ENCODE measurements at places on chromosomes 4 and X. TPM values are rescaled to one million over a fixed set of nuclear protein-coding genes. Genes with fewer than 3 reads are reported as not detected.

- no peak overlapping the region for H3K4me3 ChIP-seq
- H3K36me3 ChIP-seq = no peaks in the 10 kb centered on the region
- no peak overlapping the region for H3K27ac ChIP-seq
- no peak for DNase-seq
- peaks cover 35% of the 10 kb centered on the region for H3K4me1 ChIP-seq
Measured at GRCh38 chr4:81599742-81600380, 128.2 kb upstream of the RASGEF1B start.

GRCh38 chrX:66731398-66731797, 92.5 kb upstream of the EDA2R start:
- H3K36me3 ChIP-seq = no peaks in the 10 kb centered on the region
- H3K27me3 ChIP-seq = no peaks in the 10 kb centered on the region
- DNase-seq = no peak
- H3K4me3 ChIP-seq = no peak overlapping the region
- no peak overlapping the region for H3K27ac ChIP-seq
- peaks cover 2% of the 10 kb centered on the region for H3K4me1 ChIP-seq

DNA sequence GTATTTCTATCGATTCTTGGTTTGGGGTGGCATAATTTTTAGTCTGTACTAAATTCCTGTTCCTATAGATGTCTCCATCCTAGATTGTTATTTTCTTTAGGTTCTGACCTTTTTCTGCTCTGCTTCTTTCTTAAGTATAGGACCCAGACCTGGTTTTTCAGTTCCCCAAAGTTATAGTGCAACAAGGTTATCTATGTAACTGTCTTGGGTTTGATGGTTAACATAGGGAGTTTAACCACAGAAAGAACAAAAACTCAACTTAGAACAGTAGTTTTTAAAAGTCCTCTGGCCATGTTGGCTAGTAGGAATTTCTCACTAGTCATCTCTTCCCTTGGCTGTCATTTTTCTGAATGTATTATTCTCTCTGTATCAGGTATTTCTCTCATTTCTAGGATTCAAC, 38.8 kb upstream of the MAD2L1 start:
- H3K4me1 ChIP-seq = no peaks in the 10 kb centered on the region
- H3K4me3 ChIP-seq = no peak overlapping the region
- no peaks in the 10 kb centered on the region for H3K36me3 ChIP-seq
- no peak overlapping the region for H3K27ac ChIP-seq
- no peaks in the 10 kb centered on the region for H3K27me3 ChIP-seq
- no peak for DNase-seq

- H3K27me3 ChIP-seq = no peaks in the 10 kb centered on the region
- no peak for DNase-seq
- H3K4me1 ChIP-seq = peaks cover 1% of the 10 kb centered on the region
- H3K4me3 ChIP-seq = no peak overlapping the region
- no peak overlapping the region for H3K27ac ChIP-seq
- H3K36me3 ChIP-seq = peaks cover 21% of the 10 kb centered on the region
Measured at GRCh38 chr4:48138936-48139335, 4.9 kb upstream of the TXK start.

- peaks cover 7% of the 10 kb centered on the region for H3K4me1 ChIP-seq
- H3K36me3 ChIP-seq = peaks cover 1% of the 10 kb centered on the region
- no peak for DNase-seq
- H3K27ac ChIP-seq = peak overlapping the region; percentile 8
Measured at GRCh38 chr4:10716163-10716562, 31.6 kb upstream of the CLNK start.

GRCh38 chr4:23999714-24000469, 110.0 kb upstream of the PPARGC1A start:
- DNase-seq = no peak
- H3K4me1 ChIP-seq = peaks cover 29% of the 10 kb centered on the region
- H3K4me3 ChIP-seq = no peak overlapping the region
- no peak overlapping the region for H3K27ac ChIP-seq
- no peaks in the 10 kb centered on the region for H3K36me3 ChIP-seq

GRCh38 chr4:138890891-138891570, 124.5 kb upstream of the NOCT start:
- H3K27me3 ChIP-seq = no peaks in the 10 kb centered on the region
- H3K27ac ChIP-seq = peak overlapping the region; percentile 84
- peaks cover 2% of the 10 kb centered on the region for H3K36me3 ChIP-seq
- H3K4me1 ChIP-seq = peaks cover 33% of the 10 kb centered on the region
- DNase-seq = no peak
- H3K4me3 ChIP-seq = no peak overlapping the region

- peaks cover 18% of the 10 kb centered on the region for H3K4me1 ChIP-seq
- H3K27me3 ChIP-seq = peaks cover 71% of the 10 kb centered on the region
- H3K4me3 ChIP-seq = peak overlapping the region; percentile 71
- DNase-seq = peak; percentile 47
Measured at GRCh38 chr4:112704991-112705845, 68.3 kb downstream of the LARP7 start.

GRCh38 chr4:184238072-184238745, 20.5 kb upstream of the ENPP6 start:
- H3K4me1 ChIP-seq = no peaks in the 10 kb centered on the region
- H3K27ac ChIP-seq = no peak overlapping the region
- DNase-seq = no peak
- H3K27me3 ChIP-seq = no peaks in the 10 kb centered on the region

DNA sequence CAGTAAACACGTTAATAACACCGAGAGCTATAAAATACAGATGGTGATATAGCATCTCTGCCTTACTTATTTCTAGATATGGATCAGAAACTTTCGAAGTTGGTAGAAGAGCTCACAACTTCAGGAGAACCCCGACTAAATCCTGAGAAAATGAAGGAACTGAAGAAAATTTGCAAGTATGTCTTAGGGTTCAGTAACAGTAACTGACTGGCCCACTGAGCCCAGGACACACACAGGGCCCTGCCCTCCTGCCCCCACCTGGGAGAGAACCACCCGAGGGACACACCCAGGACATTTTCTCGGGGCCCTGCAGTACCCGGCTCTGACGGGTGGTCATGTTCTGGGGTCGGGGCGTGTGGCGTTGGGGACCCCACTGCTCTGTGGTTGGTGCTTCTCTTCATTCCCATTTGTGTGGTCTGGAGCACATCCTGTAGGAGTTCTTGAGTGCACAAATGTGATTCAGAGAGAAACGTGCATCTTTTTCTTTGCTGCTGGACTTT, 1.1 kb downstream of the UVSSA start:
- DNase-seq = no peak
- peak overlapping the region; percentile 83 for H3K4me3 ChIP-seq
- H3K4me1 ChIP-seq = peaks cover 30% of the 10 kb centered on the region
- H3K27ac ChIP-seq = peak overlapping the region; percentile 96

DNA sequence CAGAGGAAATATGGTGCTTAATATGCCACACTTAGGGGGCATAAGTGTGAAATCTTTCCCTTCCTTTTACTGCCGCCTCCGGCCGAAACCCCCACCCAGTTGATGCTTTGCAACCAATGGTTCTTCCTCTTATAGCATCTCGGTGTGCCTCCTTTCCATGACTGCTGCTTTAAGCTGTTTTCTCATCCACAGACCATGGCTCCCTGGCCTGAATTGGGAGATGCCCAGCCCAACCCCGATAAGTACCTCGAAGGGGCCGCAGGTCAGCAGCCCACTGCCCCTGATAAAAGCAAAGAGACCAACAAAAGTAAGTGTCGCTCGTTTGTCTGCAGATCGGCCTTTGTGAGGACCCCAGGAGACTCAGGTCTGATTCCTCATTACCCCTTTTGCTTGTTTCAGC, 6.7 kb downstream of the SLC34A2 start:
- H3K36me3 ChIP-seq = no peaks in the 10 kb centered on the region
- H3K27me3 ChIP-seq = peaks cover 12% of the 10 kb centered on the region
- DNase-seq = no peak
- no peak overlapping the region for H3K27ac ChIP-seq
- H3K4me1 ChIP-seq = peaks cover 3% of the 10 kb centered on the region

DNA sequence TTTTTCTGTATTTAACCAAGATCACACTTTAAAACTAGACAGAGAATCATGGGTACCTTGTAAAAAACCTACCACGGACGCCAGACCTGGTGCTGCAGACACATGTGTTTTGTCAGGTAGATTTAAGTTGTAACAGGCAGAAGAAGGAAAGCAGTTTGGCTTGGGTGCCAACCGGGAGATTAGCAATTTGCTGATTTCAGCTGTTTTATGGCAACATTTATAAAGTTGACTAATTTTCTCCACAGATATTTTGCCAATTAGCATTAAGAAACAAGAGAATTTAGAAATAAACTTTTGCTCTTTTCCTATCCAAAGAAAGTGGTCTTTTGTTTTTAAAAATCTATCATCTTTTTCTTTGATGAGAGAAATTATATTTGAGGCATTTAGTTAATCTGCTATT, 76.3 kb upstream of the STOX2 start:
- H3K36me3 ChIP-seq = peaks cover 4% of the 10 kb centered on the region
- no peak for DNase-seq
- no peaks in the 10 kb centered on the region for H3K27me3 ChIP-seq
- H3K27ac ChIP-seq = peak overlapping the region; percentile 72

DNA sequence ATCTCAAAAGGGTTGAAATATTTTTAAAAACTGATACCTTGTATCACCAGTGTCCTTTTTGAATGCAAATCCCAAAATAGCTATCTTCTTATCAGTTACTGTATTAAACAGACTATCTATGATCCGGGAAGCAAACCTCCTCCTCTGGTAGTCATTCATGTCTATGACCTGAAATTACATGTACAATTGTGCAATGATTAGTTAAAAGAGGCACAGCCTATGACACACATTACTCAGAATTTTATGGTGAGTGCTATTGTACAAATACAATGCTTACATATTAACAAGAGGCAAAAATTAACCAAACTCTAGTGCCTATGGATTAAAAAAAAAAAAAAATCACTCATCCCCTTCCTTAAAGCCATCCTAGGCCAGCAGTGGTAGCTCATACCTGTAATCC, 21.7 kb downstream of the UGDH start:
- peaks cover 56% of the 10 kb centered on the region for H3K36me3 ChIP-seq
- no peak overlapping the region for H3K4me3 ChIP-seq
- no peak overlapping the region for H3K27ac ChIP-seq
- no peaks in the 10 kb centered on the region for H3K27me3 ChIP-seq
- no peaks in the 10 kb centered on the region for H3K4me1 ChIP-seq

DNA sequence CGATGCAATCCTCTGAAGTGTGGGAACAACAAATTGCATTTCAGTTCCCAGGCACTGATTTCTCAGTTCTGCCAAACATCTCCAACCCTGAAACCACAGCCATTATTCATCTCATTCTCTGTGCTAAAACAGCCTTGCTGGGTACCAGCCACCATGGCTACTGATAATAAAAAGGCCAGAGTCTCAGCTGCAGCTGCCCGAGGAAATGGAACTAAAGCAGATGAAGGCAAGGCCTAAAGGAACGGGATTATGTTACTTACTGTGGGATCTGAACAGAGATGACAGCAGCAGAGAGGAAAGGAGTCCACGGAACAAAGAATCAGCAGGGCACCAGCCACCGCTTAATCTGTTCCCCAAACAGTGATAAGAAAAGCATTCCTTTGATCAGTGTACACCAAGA, 155.7 kb downstream of the PAPSS1 start:
- peak overlapping the region; percentile 43 for H3K27ac ChIP-seq
- H3K36me3 ChIP-seq = peaks cover 17% of the 10 kb centered on the region
- DNase-seq = no peak
- no peak overlapping the region for H3K4me3 ChIP-seq
- no peaks in the 10 kb centered on the region for H3K27me3 ChIP-seq

- H3K4me1 ChIP-seq = peaks cover 10% of the 10 kb centered on the region
- no peaks in the 10 kb centered on the region for H3K27me3 ChIP-seq
- no peaks in the 10 kb centered on the region for H3K36me3 ChIP-seq
Measured at GRCh38 chr4:139847602-139848001, 182.0 kb downstream of the MGST2 start.

- DNase-seq = no peak
- H3K4me1 ChIP-seq = peaks cover 15% of the 10 kb centered on the region
- H3K27ac ChIP-seq = no peak overlapping the region
- H3K36me3 ChIP-seq = no peaks in the 10 kb centered on the region
- H3K4me3 ChIP-seq = no peak overlapping the region
Measured at GRCh38 chr4:111404673-111405072, 740.6 kb upstream of the FAM241A start.

GRCh38 chr4:70182517-70183167, 12.9 kb upstream of the ODAM start:
- H3K4me1 ChIP-seq = peaks cover 46% of the 10 kb centered on the region
- peaks cover 2% of the 10 kb centered on the region for H3K27me3 ChIP-seq
- DNase-seq = no peak

- H3K27ac ChIP-seq = no peak overlapping the region
- H3K36me3 ChIP-seq = no peaks in the 10 kb centered on the region
- H3K27me3 ChIP-seq = peaks cover 14% of the 10 kb centered on the region
- DNase-seq = no peak
- no peak overlapping the region for H3K4me3 ChIP-seq
Measured at GRCh38 chr4:22688236-22688635, 4.5 kb upstream of the GBA3 start.

DNA sequence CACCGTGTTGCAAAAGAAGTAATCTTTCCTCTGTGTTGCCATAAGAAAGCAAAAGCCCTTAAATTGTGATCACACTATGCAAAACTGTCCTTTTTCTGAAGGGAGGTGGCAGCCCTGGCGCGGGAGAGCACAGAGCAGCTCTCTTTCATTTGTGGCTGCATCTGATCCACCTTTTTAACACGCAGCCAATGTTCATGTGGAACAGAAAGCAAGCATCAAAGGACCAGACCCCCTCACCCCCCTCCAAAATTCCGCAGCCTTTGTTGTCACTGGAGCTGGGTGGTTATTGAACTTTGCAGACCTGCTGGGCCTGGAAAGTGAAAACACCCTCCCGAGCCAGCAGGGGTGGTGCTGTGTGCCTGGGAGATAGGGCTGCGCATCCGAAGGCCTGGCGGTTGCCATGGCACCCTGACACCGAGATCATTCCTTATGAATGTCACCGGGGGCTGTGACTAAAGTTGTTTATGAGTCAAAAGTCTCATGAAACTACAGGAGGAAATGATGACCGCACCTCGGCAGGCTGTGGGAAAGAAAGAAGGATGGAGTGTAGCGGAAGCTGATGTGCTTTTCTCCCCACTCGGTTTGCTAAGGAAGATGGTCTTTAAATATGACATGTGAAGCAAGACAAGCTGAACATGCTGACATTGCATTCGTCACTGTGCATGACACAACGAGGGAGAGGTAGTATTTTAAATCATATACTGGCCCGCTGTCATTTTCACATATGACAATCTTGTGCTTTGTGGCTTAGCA, 367.4 kb downstream of the UNC5C start:
- no peak overlapping the region for H3K27ac ChIP-seq
- H3K4me3 ChIP-seq = no peak overlapping the region
- peaks cover 10% of the 10 kb centered on the region for H3K4me1 ChIP-seq
- DNase-seq = no peak
- H3K36me3 ChIP-seq = peaks cover 51% of the 10 kb centered on the region
- H3K27me3 ChIP-seq = no peaks in the 10 kb centered on the region

- H3K36me3 ChIP-seq = no peaks in the 10 kb centered on the region
- H3K4me1 ChIP-seq = peaks cover 39% of the 10 kb centered on the region
- H3K27ac ChIP-seq = peak overlapping the region; percentile 78
- H3K4me3 ChIP-seq = no peak overlapping the region
Measured at GRCh38 chr4:87014284-87014782, 79.5 kb downstream of the AFF1 start.

TRIM61 gene
- 2.4 TPM for total RNA-seq

SH2D1A gene
- not detected for total RNA-seq

GPC4 gene
- total RNA-seq = 44.8 TPM

PLAC8 gene
- 1.6 TPM for total RNA-seq

KLKB1 gene
- total RNA-seq = not detected

TLR10 gene
- total RNA-seq = not detected

NXF2B gene
- not detected for total RNA-seq

C1QTNF7 gene
- total RNA-seq = 4.4 TPM

Measured in mesothelial cell of epicardium (in vitro differentiated cells).